Fibroblast of mammary gland (primary cell): ENCODE measurements at places on chromosomes 6 and 20.
A peak's percentile ranks its signal among the peaks of the same experiment; 100 is the strongest.

GRCh38 chr20:61896058-61896961 lies 169.4 kb downstream of the TAF4 start:
- DNase-seq, result peak; percentile 37

DNA sequence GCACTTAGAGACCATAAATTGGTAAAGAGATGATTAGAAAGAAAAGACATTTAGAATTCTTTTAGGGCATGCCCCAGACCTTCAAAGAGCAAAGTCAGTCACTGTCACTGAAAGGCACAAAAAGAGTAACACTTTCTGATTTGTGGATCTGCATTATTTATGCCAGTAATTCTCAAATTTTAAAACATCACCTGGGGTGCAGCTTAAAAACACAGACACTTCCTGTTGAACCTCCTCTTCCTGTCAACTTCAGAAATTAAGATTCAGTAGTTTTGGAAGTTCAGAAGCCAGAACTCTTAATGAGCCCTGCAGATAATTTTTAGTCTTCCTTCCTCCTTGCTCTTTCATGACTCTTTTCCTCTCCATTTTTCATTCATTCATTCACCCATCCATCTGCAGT lies 137.5 kb downstream of the NRN1 start:
- no peak for DNase-seq

GRCh38 chr6:80440496-80441115 lies 334.1 kb downstream of the BCKDHB start:
- DNase-seq, result no peak

- DNase-seq, result no peak
Measured at GRCh38 chr20:15191082-15191723, 853.8 kb upstream of the FLRT3 start.

- DNase-seq, result no peak
Measured at GRCh38 chr6:54899442-54899841, 52.9 kb downstream of the FAM83B start.

DNA sequence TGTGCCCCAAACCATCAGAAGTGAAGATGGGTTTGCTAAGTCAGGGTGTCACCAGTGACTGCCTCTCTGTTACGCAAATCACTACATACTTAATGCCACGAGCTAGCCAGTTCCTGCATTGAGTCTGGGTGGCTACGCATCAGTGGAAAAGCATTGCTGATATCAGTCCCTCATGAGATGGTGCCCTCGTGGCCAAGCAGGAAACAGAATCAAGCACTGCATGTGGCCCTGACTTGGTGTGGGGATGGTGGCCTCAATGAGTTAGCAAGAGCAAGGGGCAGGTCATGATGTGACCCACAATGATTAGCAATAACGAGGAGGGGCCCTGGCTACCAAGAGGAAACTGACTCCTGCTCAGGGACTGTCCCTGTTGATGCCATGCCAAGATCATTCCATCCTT lies 51.6 kb upstream of the FNDC1 start:
- no peak for DNase-seq

DNA sequence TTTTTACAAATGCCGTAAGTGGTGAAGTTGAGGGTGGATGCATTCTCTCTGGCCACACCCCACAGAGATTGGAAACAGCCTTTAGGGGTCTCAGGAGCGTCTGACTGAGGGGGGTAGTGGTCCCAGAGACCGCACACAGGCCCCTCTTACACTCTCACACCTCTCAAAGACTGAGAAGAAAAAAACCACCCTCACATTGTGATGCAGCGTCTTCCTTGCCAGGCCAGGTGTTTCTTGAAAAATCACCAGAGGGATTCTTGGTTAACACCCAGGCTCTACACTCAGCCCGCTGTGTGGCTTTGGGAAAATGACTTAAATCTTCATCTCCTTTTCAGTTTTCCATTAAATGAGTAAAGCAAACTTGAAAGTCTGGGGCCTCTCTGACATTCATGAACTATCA lies 115.8 kb upstream of the SPTLC3 start:
- DNase-seq, result no peak

DNA sequence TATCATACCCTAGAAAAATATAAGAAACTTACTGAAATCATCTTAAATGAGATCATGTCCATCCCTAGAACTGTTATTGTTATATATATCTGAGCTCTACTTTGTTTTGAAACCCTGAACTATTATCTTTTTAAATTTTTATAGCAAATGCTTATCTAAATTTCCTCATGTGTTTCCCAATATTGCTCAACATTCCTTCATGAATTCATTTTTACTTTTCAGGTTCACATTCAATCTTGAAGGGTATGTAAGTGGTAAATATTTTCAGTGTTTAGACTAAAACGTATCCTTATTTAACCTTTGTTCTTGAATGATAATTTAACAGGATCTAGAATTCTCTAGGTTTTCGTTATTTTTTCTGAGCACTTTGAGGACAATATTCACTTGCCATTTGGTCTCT lies 23.9 kb downstream of the PDE7B start:
- DNase-seq, result no peak

DNA sequence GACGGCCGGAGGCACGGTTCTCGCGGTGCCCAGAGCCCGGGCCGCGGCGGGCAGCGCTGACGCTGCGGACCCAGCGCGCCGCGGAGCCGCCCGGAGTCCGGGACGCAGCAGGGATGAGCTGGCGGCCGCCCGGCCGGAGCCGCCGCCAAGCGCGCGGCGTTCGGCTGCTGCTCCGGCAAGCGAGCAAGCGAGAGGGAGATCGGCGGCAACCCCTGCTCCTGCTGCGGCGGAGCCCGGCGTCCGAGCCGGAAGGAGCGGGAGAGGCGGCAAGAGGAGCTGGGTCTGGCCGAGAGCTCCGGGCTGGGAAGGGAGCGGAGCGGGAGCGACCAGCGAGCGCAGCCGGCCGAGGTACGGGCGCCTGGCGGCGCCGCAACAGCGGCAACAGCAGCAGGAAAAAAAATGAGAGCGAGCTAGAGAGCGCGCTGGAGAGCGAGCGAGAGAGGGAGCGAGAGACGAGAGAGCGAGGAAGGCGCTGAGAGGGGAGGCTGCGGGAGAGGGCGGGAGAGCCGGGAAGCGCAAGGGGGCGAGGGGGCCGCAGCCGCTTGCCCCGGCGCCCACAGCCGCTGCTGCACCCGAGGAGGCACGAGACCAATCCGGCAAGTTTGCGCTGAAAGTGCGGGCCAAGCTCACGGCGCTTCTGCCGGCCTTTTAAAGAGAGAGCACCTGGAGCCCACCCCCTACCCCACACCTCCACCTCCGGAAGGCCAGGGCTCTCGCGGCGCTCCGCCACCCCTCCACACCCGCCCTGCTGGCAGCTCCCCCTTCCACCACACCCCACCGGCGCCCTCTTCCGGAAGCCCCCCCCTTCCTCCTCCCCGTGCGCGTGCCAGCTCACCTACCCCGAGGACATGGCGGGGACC lies 496 bp downstream of the GRM4 start:
- peak; percentile 31 for DNase-seq

GRCh38 chr20:25551413-25552215 lies 33.7 kb downstream of the NINL start:
- peak; percentile 31 for DNase-seq

DNA sequence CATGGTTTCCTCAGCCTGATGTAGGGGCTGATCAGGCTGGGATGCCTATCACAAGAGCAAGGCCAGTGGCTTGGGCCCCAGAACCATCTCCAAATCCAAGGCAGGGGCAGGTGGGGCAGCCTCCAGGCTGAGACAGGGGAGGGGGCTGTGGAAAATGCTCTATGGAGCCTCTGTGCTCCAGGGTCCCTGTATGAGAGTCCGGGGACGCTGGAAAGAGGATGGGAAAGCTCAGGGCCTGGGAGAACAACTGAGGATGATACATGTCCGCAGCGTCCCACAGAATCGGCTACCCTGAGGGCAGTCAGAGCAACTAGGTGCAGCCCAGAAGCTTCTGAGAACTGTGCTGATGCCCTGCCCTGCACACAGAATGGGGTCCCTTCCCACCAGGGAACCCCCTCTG lies 43.4 kb downstream of the CPXM1 start:
- DNase-seq, result no peak

DNA sequence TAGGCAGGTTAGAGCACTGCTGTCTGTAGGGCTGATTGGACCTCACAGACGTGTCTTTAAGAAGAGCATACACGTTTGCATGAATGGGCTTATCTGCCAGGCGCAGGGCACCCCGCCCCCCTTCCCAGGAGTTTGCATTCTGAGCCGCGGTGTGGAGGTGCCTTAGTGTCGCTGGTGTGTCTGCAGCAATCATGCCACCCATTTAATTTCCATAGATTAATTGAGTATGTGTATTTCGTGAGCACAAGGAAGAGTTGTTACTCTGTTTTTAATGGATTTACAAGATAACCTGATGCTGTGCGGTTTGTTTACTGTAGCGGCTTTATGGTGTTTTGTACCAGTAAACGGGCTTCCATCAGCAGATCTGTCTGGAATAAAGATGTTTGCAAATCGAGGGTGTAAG lies 107.7 kb downstream of the ZDHHC14 start:
- no peak for DNase-seq

DNA sequence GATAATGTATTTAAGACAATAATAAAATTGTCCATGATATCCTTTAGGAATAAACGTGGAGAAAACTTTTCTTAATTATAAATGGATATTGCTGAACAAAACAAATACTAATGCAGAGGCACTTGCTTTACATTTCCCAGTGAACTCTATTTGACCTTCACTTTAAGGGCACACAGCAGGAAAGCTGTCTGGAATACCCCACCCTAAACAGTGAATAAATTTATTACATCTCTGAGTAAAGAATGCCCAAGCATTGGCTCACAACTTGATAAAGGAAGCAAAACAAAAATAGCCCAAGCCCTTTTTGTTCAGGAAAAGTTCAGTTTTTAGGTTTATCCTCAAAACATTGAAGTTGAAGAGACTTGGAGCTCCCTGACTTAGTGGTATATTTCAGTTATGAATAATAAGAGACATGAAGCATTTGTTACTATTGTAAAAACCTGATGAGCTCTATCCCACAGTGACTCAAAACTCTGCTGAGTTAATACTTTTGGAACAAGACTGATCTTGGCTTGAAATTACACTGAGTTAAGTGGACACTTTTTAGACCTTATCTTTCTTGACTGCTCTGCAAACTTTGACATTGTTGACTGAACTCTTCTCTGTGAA lies 353.9 kb downstream of the BCKDHB start:
- DNase-seq, result peak; percentile 59

DNA sequence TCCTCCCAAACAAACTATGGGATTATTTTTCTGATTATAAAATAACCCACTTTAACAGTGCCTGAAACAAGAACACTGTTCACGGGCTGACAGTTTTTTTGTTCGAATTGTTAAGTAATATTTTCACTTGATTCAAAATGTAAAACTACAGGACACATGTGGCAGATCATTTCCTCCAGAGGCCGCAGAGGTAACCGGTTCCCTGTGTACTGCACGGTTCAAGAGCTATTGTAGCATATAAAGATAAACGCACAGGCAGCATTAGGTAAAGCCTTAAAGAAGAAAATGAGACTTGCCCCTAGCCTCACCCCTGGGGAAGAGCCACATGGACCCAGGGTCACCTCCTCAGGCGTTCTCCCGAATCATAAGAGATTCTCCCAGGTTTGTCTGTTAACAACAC lies 181.3 kb upstream of the AFDN start:
- no peak for DNase-seq

- DNase-seq, result no peak
Measured at GRCh38 chr6:109045493-109045892, 49.2 kb downstream of the SESN1 start.

GRCh38 chr20:10893321-10893720 lies 219.5 kb upstream of the JAG1 start:
- no peak for DNase-seq

- no peak for DNase-seq
Measured at GRCh38 chr6:100404051-100404450, 60.7 kb downstream of the SIM1 start.

- DNase-seq, result no peak
Measured at GRCh38 chr6:21730533-21730932, 137.0 kb downstream of the SOX4 start.

DNA sequence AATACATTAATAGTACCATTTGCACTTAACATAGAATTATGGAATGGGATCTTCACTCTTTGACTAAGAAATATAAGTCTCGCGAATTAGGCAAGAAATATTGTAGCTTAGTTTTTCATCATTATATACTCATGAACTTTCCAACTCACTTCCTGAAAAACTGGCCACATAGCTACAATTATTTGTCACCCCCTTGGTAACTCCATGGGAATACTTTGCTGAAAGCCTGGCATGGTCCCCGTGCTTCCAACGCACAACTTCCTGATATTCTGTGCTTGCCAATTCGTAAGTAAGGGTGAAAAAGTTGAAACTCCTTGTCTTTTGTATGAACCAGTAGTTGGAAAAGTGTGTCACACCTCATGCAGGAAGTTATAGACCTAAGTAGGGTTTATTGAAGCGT lies 23.7 kb upstream of the HLA-DQA1 start:
- DNase-seq, result no peak

DNA sequence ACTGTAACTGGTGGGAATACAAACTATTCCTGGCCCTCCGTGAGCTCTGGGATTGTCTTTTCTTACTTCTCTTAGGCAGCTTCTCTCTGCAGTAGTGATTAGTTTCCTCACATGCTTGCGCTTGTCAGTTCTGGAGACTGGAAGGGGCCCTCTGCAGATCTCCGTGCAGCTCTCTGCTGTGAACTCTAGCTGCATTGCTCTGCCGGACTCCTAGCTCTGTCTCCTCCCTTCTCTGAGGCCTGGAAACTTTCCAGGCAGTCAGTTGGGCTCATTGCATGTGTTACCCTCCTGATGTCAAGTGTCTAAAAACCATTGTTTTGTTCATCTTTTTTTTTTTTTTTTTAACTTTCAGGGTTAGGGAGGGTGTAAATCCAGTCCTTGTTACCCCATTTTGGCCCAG lies 102.3 kb downstream of the CTNNBL1 start:
- no peak for DNase-seq

- no peak for DNase-seq
Measured at GRCh38 chr6:131167773-131168172, 32.5 kb downstream of the AKAP7 start.

GRCh38 chr20:16273812-16274555 lies 299.3 kb downstream of the KIF16B start:
- no peak for DNase-seq

DNA sequence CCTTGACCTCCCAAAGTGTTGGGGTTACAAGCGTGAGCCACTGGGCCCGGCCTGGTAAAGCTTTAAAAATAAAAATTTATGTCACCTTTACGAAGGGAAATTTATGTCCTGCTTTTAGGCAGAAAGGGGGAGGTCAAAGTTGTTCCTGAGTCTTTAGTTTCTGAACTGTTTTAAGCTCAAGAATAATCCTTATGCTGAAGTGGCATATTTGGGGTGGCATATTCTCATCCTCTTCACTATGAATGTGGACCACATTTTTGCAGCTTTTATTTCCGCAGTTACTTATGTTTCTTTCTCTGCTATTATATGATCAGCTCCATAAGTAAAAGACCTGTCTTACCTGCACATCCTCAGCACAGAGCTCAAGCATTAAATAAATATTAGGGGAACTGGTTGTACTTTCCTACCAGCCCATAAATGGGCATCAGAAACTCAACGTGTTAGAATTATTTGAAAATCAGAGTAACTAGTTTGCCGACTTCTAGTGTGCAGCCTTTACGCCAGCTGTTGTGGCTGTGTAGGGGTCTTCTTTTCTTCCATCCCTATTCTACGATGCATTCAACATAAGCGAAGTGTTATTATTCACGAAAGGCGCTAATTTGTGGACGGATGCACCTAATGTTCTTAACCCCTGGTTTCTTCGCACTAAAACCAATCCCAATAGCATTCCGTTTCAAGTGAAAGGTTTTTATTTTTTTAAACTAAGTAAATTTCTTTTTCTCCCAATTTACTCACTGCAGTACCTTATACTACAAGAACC lies 867 bp upstream of the AKAP7 start:
- DNase-seq, result no peak
